ENCODE measurements at places on chromosomes 6 and 20.

GRCh38 chr6:165183496-165184140, 125.8 kb downstream of the C6orf118 start:
- DNase-seq: no peak

DNA sequence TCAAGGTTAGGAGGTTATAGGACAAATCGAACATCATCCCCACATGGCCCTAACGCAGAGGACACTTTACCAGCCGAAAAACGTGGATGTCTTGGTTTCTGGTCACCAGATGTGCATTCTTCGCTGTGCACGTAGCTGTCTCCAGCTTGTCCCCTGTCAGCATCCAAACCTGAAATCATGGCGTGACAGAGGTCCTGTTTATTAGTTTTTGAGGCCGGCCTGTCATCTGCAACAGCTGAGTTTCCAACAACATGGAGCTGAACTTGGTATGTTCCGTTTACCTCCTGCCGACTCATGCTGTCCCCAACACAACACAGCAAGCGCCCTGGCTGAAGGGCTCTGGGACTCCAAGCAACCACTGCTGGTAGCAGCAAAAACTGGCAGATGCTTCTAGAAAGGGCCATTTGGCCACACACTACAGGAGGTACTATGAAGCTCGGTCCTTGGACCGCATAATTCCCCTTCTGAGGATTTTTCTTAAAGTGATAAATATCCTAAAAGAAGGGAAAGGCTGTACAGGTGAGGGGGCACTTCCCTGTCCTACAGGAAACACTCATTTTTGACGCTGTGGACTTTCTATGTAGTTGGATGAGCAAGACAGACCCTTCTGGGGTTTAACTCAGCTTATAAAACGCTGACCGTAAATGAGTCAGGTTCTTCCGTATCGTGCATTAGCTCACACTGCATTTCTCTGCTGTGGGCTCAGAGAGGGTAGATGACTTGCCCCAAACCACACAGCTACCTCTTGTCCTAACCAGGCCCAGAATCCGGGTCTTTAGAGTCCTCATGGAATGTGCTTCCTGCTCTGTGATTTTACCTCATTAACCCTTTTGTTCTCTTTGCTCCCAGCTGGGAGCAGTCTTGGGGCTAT, 79.7 kb upstream of the NFATC2 start:
- no peak for DNase-seq

GRCh38 chr6:41054511-41054910, 1.5 kb downstream of the APOBEC2 start:
- no peak for DNase-seq

GRCh38 chr6:131510094-131510493, 62.9 kb upstream of the ARG1 start:
- DNase-seq: no peak

- DNase-seq: no peak
Observed at GRCh38 chr20:46226602-46227001, 81.7 kb downstream of the CDH22 start.

DNA sequence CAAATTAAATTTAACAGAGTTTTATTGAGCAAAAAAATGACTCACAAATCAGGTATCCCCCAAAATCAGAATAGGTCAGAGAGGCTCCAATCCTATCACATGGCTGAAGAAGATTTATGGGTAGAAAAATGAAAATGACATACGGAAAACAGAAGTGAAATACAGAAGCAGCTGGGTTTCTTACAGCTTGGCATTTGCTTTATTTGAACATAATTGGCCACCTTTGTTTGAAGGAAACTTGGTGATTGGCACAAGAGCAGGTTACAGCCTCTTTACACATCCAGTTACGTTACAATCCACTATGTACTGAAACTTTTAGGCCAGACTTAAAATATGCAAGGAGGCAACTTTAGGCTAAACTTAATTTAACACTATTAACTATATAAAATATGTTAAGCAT, 11.7 kb upstream of the TREM2 start:
- DNase-seq: no peak

DNA sequence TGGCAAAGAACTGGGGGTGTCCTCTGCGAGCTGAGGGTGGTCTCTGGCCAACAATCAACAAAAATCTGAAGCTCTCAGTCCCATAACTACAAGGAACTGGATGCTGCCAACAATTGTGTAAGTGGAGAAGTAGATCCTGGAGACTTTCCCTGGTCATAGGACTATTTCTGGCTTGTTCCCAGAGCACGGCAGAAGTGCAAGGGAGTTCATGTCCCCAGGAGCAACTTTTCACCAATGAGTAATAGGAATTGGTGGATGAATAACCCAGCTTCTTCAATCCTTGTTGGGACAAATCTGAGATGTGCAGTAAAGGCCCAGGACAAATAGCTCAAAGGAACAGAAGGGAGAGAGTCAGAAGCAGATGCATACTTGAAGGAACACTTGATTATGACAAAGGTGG, 95.5 kb downstream of the QRSL1 start:
- DNase-seq: no peak

GRCh38 chr20:20017844-20018185, 653 bp downstream of the NAA20 start:
- no peak for DNase-seq

DNA sequence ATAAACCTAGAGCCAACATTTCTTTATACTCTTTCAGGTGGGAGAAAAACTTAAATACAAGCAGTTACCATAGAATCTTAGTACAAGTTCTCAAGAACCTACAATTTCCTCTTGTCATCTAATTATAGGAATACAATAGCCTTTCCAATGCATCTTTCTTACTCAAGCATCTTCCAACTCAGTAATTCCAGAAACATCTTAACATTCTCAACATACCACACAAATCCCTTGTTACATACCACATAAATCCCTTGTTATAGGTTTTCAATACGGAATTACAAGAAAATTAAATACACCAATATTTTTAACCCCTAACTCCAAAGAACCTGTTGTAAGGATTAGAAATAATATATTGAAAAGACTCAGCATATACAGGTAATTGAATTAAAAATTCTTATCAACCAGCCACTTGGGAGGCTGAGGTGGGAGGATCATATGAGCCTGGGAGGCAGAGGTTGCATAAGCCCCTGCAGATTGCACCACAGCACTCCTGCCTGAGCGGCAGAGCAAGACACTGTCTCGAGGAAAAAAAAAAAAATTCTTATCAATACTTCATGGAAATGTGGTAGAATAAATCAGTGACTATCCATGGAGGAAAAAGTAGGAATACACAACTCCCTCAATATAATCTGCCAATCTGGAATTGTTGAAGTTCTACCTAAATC, 127.5 kb upstream of the CCDC28A start:
- DNase-seq: no peak

All from myocyte (in vitro differentiated cells).